ENCODE measurements at places on chromosomes 4 and X. TPM values are rescaled to one million over a fixed set of nuclear protein-coding genes. Genes with fewer than 3 reads are reported as not detected.

Gene GPM6B
- not detected for total RNA-seq

Gene PLAC8
- 0.22 TPM for total RNA-seq

Gene MFAP3L
- total RNA-seq, result 5.4 TPM

Gene NCAPG
- total RNA-seq, result 4.0 TPM

Gene MAPK10
- under 0.01 TPM for total RNA-seq

Gene PPP2R3B
- total RNA-seq, result 11.3 TPM

Gene ARHGEF38
- not detected for total RNA-seq

Gene HTT-AS
- total RNA-seq, result not detected

Gene ALB
- total RNA-seq, result not detected

Gene GPRASP2
- total RNA-seq, result 10.9 TPM

DNA sequence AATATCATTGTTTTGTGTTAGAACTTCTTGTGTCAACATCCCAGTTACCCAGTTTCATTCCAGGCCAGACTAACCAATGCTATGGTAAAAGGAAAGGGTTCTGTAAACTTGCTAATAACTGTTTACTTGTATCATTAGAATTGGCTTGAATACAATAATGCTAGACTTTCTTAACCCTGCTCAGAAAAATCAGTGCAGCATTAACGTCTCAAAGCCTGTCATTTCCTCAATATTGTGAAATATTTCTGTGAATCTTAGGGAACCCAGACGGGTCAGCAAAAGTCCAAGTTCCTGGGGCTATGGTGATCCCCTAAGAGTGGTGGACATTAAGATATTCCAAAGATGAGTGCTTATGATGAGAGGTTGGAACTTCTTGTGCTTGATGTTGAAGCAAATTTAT lies 541.2 kb upstream of the MAGEB18 start:
- DNase-seq, result no peak

- peak; percentile 37 for DNase-seq
Measured at GRCh38 chr4:26916195-26916594, 55.6 kb downstream of the STIM2 start.

DNA sequence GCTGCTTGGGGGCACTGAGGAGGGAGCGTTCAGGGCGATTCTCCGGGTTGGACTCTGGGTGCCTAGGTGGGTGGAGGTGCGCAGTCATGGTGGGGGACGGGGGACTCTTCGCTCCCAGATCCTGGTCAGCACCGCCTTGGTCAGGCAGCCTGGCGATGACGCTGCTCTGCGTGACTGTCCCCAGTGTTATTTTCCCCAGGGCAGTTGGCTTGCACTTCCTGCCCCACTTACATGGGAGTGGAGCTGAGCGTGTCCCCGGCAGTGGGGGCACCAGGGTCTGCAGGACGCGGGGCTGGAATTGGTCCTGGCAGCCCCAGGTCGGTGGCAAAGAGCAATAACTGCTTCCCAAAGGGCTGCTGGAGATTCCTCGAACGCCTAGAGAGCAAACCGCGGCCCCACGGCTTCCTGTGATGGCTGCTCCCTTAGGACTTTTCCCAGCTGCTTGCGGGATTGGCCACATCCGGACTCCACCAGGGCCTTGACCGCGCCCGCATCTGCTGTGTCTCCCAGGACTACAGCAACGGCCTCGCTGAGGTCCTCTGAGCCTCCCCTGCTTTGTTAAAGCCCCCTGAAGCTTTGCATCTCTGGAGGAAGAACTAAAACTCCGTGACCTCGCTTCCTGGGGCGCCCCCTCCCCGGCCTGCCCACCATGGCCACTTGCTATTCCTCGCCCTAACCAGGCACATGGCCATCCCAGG lies 35.3 kb upstream of the GPR78 start:
- DNase-seq, result no peak

DNA sequence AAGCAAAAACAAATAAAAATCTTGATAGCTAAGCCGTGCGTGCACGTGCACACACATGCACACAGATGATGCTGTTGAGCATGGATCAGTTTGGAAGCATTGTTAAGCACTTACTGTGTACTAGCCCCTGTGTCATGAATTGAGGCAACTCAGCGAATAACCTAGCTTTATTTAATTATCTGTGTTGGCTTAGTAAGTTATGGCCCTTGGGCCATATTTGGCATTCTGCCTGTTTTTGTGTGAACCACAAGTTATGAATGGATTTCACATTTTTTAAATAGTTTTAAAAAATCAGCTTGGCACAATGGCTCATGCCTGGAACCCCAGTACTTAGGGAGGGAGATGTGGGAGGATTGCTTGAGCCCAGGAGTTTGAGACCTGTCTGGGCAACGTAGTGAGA lies 113.6 kb upstream of the CBLL2 start:
- no peak for DNase-seq

DNA sequence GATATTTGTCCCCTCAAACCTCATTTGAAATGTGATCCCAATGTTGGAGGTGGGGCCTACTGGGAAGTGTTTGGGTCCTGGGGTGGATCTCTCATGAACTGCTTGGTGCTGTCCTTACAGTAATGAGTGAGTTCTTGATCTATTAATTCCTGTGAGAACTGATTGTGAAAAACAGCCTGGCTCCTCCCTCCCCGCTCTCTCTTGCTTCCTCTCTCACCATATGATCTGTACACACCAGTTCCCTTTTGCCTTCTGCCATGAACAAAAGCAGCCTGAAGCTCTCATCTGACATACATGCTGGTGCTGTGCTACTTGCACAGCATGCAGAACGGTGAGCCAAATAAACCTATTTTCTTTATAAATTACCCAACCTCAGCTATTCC lies 11.2 kb upstream of the YIPF7 start:
- no peak for DNase-seq

GRCh38 chrX:12297353-12297752 lies 159.1 kb downstream of the FRMPD4 start:
- no peak for DNase-seq

- no peak for DNase-seq
Measured at GRCh38 chrX:150162141-150162540, 201.0 kb upstream of the MAMLD1 start.

- DNase-seq, result no peak
Measured at GRCh38 chrX:134470013-134470412, 10.0 kb downstream of the HPRT1 start.

DNA sequence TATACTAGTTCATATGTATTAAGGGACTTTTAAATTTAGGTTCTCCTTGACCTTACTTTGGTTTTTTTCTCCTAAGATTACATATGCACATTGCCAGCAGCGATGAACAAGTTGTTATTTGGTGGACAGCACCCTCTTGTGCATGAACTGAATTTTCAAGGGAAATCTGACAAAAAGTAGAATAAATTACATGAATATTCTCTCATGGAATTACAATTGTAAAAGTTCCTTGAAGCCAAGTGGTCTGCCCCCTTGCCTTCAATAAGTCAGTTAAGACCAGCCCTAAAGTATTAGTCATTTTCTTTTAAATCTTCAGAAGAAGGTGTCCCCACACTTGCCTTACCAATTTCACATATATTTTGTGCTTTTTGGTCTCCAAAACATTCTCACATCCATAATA lies 30.7 kb upstream of the SMARCA5 start:
- peak; percentile 78 for DNase-seq

DNA sequence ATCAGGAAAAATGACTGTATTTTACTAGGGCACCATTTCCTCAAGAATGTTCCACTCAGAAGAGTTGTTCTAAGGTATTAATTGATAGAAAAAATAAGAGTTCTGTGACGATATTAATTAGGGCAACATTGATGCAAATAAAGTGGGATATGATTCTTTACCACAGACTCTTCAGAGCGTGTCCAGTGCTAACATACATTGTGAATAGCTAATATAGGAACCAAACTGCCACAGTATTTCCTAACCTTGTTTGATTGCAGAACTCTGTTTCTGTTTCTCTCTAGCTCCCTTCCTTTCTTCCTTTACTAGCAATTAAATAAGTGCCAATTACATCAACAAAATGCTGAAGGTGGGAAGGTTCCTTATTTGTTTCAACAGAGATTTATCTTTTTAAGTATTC lies 154.1 kb upstream of the CPEB2 start:
- DNase-seq, result no peak

- peak; percentile 10 for DNase-seq
Measured at GRCh38 chr4:99763635-99764101, 53.0 kb upstream of the DAPP1 start.

DNA sequence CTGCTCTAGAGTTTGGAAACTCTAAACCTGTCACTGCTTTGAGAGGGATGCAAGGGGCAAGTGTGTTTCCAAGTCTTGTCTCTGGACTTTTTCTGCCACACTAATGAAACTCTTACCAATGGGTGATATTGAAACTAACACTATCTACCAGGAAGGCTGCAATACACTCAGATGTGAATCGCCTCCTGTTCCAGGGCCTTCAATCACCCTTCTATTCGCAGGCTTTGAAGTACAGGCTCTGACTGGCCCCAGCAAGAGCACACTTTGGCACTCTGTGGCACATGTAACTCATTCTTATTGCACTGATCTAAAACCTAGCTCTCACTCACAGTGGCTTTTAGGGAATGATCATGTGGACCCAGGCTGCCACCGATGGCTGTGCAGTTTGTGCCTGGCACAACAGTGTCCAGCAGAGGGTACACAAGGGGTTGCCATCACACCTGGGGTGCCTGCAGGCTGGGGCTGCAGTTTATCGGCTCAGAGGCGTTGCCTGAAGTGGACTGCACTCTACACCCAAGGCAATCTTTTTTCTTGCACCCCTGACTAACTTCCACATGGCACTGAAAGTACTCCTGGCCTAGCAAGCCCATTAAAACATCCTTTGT lies 210.8 kb downstream of the MGST2 start:
- DNase-seq, result no peak

GRCh38 chrX:103330681-103331288 lies 746 bp downstream of the TCEAL7 start:
- DNase-seq, result no peak

DNA sequence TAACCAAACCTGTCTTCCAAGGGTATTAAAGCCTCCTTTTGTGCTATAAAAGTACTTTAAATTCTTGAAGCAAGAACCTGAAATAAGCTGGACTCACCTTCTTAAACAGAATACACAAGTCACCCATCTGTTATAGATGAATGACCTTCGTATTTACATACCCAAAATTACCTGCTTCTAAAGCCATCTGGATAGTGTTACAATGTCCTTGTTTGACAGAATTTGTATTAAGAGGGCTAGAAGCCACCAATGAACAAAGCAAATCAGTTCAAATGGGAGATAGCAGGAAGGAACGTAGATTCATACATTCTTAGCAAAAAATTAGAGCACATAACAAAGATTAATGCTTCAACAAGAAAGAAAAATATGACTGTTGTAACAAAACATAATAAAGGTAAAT lies 33.7 kb upstream of the CCSER1 start:
- DNase-seq, result no peak

- DNase-seq, result no peak
Measured at GRCh38 chr4:21986307-21986706, 37.7 kb upstream of the KCNIP4 start.

- no peak for DNase-seq
Measured at GRCh38 chr4:53920883-53921282, 143.5 kb downstream of the CHIC2 start.

DNA sequence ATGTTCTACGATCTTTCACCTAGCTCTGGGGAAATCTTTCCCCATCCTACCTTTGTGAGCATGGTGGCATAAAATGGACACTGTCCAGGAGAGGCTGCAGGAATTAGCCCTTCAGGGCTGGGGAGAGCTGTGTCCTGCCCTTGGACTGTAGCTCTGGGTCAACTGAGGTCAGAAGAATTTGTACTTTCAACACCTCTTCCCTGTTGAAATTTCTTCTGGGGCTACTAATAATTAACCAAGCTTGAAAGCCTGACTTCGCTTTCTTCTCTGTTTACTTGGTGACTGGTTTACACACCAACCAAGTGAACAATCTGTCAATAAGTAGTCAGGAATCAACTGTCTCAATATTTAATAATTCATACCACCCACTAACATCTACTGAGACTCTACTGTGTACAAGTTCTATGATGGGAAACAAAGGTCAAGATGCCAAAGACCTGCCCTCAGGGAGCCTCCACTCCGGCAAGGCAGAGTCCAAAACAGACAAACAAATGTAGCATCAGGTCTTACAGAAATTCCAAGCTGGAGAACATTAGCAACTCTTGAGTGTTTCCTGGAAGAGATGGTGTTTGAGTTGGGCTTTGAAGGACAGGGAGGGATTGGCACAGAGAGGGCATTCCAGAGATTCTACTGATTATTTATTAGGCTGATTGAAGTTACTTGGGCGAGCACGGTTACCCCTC lies 113.1 kb downstream of the ENPP6 start:
- DNase-seq, result no peak

DNA sequence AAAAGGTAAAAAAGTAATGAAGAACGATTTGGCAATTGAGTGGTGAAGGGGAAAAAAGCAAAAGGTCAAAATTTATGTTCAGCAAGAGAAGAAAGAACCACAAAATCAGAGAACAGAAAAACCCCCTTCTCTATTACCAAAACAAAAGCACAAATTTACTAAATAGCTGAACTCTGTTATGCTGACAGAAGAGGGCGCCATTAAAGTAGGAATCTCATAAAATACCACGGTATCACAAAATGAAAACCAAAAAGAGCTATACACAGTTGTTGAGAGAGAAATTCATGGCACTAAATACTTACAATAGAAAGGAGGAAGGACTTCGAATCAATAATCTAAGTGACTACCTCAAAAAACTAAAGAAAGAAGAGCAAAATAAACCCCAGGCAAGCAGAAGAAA lies 69.6 kb upstream of the CXorf66 start:
- peak; percentile 3 for DNase-seq

DNA sequence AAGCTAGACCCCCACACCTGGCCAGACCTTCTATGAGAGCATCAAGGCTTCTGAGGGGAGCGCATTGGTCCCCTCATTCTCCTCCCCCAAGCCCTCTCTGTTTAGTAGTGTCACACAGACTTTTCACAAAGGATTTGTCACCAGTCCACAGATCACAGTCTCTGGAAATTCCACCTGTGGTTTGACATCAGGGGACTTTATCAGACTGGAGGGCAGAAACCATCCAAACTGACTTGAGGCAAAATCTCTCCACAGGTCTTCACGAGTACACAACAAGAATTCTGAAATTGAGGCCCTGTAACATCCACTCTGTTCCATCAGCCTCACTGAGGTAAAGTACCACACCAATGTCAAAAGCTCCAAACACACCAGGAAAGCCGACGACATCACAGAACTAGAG lies 112.5 kb downstream of the SH3KBP1 start:
- DNase-seq, result no peak

- no peak for DNase-seq
Measured at GRCh38 chr4:7347981-7348380, 86.7 kb downstream of the PSAPL1 start.

DNA sequence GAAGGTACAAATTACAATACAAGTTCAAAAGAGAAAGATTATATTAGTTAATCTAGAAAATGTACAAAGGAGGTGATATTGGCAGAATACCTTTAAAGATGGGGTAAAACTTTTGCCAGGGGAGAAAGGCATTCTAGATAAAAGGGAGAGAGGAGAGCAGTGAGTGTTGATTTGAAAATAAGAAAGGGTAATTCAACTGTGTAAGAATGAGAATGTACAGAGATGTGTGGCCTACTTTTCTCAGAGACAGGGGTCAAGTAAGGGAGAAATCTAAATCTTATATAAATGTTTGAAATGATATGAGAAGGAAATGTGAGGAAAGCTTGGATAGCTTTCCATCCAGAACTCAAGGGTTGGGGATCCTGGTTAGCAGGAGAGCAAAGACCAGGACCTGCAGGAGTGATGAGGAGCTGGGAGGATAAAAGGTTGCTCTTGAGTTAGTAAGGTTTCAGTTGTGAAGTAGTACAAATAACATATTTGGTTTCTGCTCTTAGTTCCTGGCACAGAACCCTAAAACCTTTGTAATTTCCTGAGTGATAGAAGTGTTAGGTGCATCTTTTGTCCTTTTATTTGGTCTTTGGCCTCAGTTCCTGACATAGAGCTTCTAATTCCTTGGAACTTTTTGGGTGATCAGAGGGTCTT lies 489.9 kb downstream of the INPP4B start:
- DNase-seq, result no peak

Measured in lung microvascular endothelial cell (primary cell).